ENCODE measurements at places on chromosomes 6 and 20. TPM values are rescaled to one million over a fixed set of nuclear protein-coding genes. Genes with fewer than 3 reads are reported as not detected.

RUNX2 gene
- 0.46 TPM for total RNA-seq

RAET1E gene
- not detected for total RNA-seq

TP53TG5 gene
- total RNA-seq, result not detected

GRCh38 chr6:108157981-108158525 lies 7.8 kb upstream of the NR2E1 start:
- H3K36me3 ChIP-seq, result no peaks in the 10 kb centered on the region
- peaks cover 11% of the 10 kb centered on the region for H3K4me1 ChIP-seq
- H3K27ac ChIP-seq, result peak overlapping the region; percentile 6
- H3K4me3 ChIP-seq, result peak overlapping the region; percentile 48
- DNase-seq, result no peak

GRCh38 chr6:36743538-36744303 lies 46.1 kb downstream of the RAB44 start:
- no peak overlapping the region for H3K27ac ChIP-seq
- peaks cover 10% of the 10 kb centered on the region for H3K4me1 ChIP-seq
- no peak overlapping the region for H3K4me3 ChIP-seq

DNA sequence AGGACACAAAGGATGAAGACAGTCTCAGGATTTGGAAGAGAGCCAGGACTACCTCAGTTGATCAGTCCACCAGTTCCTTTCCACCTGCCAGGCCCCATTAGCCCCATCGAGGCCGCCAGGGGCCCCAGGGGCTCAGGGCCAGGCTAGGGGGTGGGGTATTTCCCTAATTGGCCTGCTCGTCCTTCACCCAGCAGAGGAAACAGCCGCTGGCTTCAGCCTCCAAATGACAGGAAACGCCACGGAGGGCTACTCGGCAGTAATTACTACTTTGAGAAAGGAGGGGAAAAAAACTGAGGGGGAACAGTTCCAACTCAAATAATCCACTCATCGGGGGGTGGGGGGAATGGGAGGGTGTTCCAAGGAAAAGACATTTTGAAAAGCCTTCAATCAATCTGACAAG lies 42.7 kb downstream of the MAFB start:
- peaks cover 9% of the 10 kb centered on the region for H3K4me1 ChIP-seq
- no peak overlapping the region for H3K27ac ChIP-seq
- no peak overlapping the region for H3K4me3 ChIP-seq
- no peak for DNase-seq
- H3K27me3 ChIP-seq, result peaks cover 9% of the 10 kb centered on the region

DNA sequence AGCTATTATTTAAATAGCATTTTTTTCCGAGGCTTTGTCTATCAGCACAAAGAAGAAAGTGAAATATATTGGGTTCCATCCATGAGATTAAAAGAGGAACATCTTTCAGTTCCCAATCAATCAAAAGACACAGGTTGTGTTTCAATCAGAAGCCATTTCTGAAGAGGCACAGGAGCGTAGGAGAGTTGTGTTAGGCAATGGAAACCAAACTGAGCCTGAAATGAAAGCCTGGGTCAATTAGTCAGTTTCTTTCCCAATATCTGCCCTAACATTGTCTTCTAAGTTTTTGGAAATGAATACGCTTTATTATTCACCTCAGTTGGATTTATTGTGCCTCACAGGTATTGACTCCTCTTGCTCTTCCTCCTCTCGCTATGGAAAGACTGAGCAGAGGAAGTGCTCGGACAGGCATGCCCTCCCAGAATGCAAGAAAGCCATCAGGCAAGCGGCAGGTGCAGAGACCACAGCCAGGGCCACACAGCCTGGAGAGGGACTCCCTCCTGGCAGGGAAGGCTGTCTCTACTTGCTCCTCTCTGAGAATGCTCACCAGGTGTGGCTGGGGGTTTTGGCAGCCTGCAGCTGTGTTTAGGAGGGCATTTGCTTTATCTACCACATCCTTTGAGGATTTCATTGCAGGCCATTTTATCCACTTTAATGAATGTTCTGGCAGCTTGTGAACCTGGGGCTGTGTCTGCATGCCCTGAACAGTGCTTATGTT lies 100.8 kb upstream of the NEDD9 start:
- H3K4me3 ChIP-seq, result no peak overlapping the region
- peaks cover 18% of the 10 kb centered on the region for H3K27me3 ChIP-seq
- no peak for DNase-seq

DNA sequence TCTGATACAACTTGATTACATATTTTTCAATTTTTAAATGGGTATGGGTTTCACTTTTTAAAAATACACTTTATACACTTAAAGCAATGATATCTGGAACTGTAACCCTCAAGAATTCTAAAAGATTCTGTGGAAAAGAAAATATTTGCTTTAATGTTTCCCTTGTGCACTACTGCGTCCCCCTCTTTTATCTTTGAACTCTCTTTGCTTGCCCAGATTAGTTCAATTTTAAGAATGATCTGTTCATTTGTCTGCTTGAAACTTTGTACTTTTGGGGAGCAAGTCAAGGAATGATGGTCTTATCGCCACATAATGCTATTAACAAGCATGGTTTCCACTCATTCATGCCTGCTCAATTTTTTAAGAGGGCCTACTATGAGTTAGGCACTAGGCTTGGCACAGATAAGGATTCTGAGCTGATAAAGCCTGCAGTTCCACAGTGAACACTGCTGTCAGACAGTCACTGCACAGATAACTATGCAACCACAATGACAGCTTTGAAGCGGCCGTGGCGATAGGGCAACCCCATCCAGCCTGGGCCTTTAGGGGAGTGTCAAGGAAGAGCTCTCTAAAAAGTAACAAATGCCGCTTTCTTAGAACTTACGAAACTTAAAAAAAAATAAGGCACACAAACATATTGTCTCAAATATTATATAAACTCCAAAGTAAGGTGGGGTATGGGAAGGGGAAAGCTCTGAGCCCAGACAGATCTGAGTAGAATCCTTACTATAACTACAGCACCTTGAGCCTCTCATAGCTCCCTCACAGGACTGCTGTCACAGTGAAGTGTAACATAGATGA lies 29.7 kb downstream of the FYN start:
- H3K4me1 ChIP-seq, result peaks cover 28% of the 10 kb centered on the region
- peaks cover 5% of the 10 kb centered on the region for H3K36me3 ChIP-seq
- H3K27me3 ChIP-seq, result no peaks in the 10 kb centered on the region

DNA sequence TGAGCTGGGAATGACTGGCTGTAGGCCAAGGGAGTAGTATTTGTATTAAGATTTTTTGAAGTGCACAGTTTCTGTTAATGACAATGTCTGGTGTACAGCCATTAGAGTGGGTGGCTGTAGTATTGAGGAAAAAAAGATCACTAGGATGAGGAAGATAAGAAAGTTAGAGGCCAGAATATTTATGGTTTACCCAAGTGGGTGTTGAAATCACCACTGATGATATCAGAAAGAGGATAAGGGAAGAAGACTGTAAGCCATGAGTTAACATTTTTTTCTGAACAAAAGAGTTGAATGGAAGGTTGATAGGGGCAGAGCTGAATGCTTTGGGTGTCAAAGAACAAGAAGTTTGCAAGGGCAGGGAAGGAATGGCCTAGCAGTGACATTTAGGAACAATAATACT lies 104.7 kb downstream of the PRDM13 start:
- H3K27ac ChIP-seq, result no peak overlapping the region
- no peaks in the 10 kb centered on the region for H3K4me1 ChIP-seq
- H3K27me3 ChIP-seq, result no peaks in the 10 kb centered on the region
- no peak for DNase-seq

Data from progenitor cell of endocrine pancreas (in vitro differentiated cells).